ENCODE measurements at places on chromosomes 16 and 17.
A peak's percentile ranks its signal among the peaks of the same experiment; 100 is the strongest.

- peak; percentile 19 for DNase-seq
Measured at GRCh38 chr16:180101-180675, at the start of gene HBQ1. Gene HBQ1, plus strand, starts transcription at chr16:180459. Its CDS starts 28 bp downstream, at chr16:180487.

GRCh38 chr17:63835167-63835720 is 7.2 kb downstream of the SMARCD2 start:
- no peak for DNase-seq

GRCh38 chr17:53012364-53012763 is 810.4 kb upstream of the KIF2B start:
- DNase-seq: no peak

- DNase-seq: no peak
Measured at GRCh38 chr17:50386510-50386909, 10.8 kb downstream of the LRRC59 start.

DNA sequence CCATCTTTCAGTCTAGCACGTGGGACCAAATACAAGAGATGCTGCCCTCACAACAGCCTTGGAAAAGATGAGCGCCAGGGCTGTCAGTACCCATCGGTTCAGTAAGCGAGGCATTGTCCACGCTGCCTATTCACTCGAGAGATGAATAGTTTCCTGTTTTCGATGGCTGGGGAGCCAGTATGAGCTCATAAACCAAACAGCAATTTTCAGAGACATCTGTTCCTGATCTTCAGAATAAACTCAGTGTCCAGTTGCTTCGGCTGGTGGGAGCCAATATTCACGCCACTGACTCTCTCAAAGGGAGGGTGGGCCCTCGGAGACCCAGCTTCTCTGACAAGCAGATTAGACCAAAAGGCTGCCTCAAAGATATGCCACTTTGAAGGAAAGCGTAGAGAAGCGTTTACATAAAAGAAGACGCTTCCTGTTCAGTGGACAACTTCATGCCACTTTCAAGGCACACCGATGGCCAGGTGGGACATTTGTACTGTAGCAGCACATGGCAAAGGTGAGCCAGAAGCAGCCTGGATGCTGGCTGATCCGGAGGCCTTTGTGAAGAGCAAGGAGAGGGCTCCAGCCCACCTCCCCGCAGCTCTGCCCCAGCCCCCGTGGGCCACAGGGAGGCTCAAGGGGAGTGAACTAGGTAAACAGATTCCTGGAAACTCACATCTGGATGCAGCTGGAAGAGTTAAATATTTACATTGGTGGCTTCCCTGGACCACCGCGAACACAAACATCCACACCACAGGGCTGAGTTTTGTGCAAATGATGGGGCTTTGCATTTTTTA is 6.0 kb downstream of the TIMM22 start:
- no peak for DNase-seq

GRCh38 chr17:7560172-7561027 is 1.3 kb upstream of the SENP3 start:
- DNase-seq: no peak
